ENCODE measurements at places on chromosomes 6 and 20.

DNA sequence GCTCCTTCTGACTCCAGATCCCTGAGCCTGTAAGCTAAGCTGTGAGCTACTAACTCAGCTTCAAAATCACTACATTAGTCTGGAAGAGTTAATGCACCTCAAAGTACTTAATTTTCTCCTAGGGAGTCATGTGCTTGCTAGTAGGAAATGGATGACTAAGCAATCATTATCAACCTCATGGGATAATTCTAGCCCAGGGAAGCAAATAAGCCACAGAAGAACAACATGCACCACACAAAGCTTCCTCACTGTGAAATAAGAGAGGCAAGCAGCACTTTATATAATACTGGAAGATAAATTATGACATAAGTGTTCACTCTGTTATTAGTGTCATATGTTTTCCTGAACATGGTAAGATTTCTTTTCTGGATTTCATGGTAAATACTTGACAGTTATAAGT, 57.9 kb upstream of the RCAN2 start:
- peak; percentile 30 for DNase-seq

DNA sequence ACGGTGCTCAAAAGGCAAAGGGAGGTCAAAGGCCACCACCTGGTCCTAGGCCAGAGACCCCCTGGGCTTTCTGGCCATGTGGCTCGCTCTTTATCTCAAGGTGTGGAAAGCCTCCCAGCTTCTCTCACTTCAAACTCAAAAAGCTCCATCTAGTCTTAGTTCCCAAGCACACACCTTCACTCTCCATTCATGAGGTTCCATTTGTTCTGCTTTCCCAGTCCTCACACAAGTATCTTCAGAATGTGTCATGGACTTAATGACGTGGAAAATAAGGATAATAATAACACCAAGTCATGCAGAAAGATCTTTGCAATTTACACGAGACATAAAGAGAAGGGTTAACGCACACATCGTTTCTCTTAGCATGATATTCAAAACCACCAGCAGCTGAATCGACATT, 219.3 kb downstream of the GMDS start:
- no peak for DNase-seq

DNA sequence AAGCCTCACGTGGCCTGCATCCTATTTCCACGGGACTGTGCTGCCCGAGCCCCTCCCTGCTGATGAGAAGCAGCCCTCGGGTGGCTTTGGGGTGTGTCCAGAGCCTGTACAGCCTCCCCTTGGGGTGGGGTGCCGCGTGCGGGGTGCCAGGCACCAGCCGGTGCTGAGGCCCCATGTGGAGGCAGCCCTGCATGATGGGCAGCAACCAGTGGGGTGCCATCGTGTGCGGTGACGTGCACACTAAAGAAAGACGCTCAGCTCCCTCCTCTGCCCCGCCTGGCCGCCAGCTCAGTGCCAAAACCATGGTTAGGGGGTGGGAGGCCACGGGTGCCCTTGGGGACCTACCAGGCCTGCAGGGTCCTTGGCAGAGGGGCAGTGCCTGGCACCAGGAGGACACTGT, 26.2 kb downstream of the NTSR1 start:
- DNase-seq: no peak

DNA sequence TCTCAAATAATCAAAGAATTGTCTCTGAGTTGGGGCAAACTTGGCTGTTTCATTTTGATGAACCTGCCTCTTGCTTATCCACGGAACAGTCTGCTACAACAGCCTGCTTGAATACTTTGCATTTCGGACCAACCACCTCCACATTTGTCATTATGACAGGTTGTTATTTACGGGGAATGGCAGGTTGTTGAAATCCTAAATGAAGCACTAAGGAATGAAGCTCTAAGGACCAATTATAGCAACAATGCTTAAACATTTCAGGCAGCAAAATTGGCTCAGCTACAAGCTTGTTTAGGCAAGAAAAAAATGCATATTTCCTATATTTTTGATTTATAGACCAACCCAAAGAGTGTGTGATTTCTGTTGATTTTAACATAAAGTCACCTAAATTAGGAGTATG, 84.5 kb downstream of the MAP3K7 start:
- peak; percentile 82 for DNase-seq

GRCh38 chr6:44025226-44025625, 102.0 kb downstream of the MRPL14 start:
- no peak for DNase-seq

GRCh38 chr20:20571068-20571780, 141.2 kb downstream of the RALGAPA2 start:
- no peak for DNase-seq

GRCh38 chr6:26311012-26311384, 54.0 kb upstream of the BTN3A2 start:
- DNase-seq: peak; percentile 72

- DNase-seq: no peak
Measured at GRCh38 chr6:14743144-14743473, 502.8 kb upstream of the JARID2 start.

DNA sequence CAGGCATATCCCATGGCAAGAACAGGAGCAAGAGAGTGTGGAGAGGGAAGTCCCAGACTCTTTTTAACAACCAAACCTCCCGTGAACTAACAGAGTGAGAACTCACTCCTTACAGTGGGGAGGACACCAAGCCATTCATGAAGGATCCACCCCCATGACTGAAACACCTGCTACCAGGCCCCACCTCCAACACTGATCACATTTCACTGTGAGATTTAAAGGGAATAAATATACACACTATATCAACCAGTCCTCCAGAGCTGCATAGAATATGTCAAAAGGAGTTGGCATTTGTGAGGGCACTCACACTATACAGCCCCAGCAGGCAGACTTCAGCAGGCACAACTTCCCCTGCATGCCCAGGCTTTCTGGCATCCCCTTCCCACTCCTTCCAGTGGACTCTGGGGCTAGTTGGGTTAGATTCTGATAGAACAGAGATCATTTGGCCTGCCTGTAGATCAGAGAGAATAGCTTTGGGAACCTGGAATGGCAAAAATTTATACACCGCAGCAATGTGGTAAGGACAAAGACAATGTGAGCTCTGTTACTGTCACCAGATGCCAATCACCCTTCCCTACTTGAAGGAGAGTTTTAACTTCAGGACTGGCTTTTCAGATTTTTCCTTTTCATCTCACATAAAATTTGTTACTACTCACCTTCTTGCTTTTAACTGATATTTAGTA, 25.2 kb upstream of the TENT5A start:
- no peak for DNase-seq

- no peak for DNase-seq
Measured at GRCh38 chr6:31122791-31123706, 2.8 kb upstream of the CDSN start.

GRCh38 chr6:28653876-28654275, 128.2 kb downstream of the GPX5 start:
- no peak for DNase-seq

GRCh38 chr6:5475779-5476178, 214.5 kb downstream of the FARS2 start:
- no peak for DNase-seq

DNA sequence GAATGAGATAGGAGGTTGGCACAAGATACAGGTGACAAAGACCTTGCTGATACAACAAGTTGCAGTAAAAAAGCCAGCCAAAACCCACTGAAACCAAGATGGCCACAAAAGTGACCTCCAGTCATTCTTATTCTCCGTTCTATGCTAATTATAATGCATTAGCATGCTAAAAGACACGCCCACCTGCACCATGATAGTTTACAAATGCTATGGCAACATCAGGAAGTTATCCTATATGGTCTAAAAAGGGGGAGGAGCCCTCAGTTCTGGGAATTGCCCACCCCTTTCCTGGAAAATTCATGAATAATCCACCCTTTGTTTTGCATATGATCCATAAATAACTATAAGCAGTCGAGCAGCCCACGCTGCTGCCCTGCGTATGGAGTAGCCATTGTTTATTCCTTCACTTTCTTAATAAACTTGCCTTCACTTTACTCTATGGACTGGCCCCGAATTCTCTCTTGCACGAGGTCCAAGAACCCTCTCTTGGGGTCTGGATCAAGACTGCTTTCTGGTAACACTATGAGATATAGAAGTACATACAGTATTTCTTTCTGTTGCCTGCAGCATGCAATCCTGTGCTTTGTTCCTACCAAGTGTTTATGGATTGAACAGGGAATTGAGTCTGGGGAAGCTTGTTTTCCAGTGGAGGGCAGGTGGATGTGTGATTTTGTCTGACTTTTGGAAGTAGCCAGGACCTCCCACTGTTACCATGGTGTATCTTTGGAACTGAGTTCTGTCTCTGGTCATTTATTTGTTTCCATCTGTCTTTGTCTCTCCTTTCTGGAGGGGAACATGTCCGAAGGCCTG, 72.0 kb upstream of the TGM3 start:
- no peak for DNase-seq

DNA sequence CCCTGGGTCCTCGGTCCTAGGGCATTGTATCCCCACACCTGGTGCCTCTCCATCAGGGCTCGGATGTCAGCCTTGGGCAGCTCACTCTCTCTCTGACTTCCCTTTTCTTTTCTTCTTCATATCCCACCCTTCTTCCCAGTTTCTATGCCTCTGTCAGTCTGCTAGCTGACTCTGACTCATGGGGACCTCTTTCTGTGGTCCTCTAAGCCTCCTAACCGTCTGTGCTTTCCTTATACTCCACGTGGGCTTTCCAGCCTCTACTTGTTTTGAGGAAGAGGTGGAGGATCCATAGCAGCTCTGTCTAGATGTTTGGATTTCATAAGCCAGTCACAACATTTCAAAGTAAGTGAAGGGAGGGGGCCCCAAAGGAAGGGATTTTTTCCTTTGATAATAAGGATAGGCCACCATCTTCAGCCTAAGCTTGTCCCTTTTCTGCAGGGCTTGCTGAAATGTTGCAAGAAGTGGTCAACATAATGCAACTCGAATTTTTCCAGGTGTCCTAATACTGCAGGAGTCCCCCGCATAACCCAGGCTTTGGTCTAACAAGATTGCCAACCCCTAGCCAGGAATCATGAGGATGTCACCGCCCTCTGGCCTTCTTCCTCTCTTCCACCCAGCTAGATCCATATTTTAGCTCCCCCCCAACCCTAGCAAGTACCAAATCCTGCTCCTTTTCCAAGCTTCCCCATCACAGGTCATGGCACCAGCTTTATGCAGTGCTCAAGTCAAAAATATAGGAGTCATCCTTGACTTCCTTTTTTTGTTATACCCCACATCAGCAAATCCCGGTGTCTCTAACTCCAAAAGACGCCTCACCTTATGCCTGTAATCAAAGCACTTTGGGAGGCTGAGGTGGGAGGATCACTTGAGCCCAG, 8.7 kb upstream of the PLTP start:
- no peak for DNase-seq

DNA sequence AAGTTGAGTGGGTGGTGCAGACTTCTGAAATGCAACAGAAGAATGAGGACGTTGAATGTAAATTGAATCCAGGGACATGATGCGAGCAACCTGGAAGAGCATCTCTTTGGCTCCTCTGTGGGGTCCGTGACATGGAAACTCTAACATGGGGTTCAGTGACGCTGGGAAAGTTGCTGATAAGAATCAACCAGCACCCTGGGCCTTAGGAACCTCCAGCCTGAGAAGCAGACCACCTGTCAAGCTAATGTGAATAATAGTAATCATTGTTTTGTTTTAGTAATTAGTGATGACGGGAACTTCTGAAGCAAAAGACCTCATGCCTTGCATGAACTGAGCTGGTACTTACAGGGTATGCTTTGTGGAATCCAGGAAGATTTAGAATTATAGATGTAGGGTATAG, 25.2 kb upstream of the DOK5 start:
- DNase-seq: no peak

DNA sequence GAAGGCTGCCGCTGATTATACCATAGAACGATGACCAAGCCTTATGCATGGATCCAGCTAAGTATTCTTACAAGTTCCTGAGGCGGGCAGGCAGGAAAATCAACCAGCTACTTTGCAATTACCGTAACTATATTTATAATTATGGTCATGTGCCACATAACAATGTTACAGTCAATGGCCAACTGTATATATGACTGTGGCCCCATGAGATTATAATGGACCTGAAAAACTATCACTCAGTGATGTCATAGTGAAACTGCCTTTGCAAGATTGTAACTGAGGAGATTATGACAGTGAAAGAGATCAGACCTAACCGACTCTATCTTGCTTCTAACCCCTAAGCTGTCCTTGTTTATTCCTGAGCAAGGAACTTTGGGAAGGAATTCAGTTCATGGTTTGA, 33.1 kb upstream of the FAM135A start:
- no peak for DNase-seq

DNA sequence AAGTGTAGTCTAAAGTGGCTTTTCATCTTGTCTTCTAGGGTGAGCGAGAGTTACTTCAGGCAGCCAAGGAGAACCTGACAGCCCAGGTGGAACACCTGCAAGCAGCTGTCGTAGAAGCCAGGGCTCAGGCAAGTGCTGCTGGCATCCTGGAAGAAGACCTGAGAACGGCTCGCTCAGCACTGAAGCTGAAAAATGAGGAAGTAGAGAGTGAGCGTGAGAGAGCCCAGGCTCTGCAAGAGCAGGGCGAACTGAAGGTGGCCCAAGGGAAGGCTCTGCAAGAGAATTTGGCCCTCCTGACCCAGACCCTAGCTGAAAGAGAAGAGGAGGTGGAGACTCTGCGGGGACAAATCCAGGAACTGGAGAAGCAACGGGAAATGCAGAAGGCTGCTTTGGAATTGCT, 27.1 kb downstream of the C20orf173 start:
- no peak for DNase-seq

DNA sequence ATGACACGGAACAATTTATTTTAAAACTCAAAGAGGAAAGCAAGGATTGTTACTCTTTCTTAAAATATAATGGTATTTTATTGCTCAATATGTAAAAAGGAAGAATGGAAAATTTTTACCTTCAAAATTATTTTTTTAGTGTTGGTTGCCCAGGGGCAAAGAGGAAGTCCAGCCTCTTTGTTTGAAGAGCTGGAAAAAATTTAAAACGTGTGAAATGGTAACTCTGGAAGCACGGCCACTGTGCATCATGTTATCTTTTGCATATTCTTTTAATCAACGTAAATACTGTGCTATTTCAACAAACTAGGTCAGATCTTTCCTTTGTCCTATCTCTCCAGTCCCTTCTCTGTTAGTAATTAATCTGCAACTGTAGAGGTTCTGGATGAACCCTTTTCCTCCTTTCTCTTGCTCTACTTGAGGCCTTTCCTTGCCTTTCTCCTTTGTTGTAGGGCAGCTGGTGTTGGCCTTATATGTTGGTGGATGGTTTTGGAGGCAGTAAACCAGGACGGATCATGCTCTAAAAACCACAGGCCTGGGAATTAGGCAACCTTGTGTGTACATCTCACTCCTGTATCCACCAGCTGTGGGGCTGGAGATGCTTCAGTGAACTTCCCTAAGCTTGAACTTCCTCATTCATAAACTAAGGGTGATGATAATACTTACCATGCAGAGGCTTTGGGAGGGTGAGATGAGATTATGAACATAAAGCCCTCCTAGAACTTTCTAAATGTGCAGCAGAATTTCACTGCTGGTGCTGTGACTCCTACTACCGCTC, 143.3 kb downstream of the PRL start:
- no peak for DNase-seq

- no peak for DNase-seq
Measured at GRCh38 chr6:134740027-134740373, 209.9 kb downstream of the ALDH8A1 start.

All from NCI-H2227 treated with DMSO at 0.1 percent for 48 hours (cell line).